ENCODE measurements at places on chromosomes 11 and 22.

DNA sequence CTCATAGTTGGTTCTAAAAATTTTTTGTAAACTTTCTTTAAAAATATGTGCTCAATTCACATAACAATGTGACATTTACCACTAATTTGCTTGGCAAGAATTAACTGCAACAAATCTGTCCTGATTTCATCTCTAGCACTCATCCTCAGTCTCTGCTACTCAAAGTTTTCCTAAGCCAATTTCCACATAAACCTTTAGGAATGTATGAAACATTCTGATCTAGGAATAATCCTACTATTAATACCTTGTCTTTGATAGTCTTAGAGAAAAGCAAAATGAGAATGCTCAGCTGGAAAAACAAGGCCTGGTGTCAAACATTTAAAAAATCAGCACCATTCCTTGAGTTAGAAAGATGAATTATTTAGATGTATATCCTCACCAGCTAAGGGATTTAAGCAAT lies 114.3 kb downstream of the CD44 start:
- DNase-seq, result no peak

- DNase-seq, result no peak
These were observed 6.3 kb downstream of the KCNJ11 start for GRCh38 chr11:17382046-17382728.

DNA sequence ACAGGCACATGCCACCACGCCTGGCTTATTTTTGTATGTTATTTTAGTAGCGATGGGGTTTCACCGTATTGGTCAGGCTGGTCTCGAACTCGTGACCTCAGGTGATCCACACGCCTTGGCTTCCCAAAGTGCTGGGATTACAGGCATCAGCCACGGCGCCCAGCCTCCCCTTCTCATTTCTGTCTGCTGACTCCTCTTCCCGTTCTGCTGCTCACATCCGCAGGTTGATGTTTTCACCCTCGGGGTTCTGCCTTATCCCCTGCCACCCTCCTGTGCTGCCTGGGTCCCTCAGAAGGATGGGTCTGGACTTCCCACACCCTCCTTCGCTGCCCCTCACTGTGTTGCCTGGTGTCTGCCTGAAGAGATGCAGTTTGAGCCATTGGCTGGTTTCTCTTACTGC lies 19.2 kb upstream of the VSIG10L2 start:
- no peak for DNase-seq

GRCh38 chr11:76141901-76142588 lies 64.3 kb downstream of the WNT11 start:
- no peak for DNase-seq

- no peak for DNase-seq
These were observed 4.0 kb downstream of the SYN3 start for GRCh38 chr22:33054001-33054675.

- DNase-seq, result no peak
These were observed 59.6 kb downstream of the MAPK1 start for GRCh38 chr22:21807544-21808529.

DNA sequence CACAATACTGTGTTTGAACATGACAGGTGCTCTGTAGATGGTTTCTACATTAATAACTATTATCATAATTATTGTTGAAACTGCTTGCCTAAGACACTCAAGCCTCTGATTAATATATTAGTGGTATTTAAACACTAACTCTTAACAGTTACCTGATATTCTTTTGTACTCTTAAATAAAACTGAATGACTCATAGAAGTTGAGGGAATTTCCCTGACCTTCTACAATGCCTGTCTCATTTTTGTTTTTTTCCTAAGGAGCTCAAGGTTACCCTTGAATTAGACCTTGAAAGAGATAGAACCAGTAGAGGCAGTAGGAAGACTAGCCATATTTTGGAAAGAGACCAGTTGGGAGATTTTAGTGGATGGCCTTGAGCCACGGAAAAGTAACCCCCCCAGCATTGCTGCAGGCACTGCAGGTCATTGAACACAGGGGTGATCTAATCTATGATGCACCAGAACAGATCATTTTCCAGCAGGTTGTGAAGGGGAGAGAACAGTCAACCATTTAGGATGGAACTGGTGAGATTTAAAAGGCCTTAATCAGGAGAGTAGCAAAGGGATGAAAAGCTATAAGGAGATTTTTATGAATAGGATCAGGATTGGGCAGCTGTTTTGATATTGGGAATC lies 148.3 kb downstream of the PGR start:
- no peak for DNase-seq

All from central memory CD8-positive, alpha-beta T cell (primary cell).